Suprapubic skin (tissue), 4 donors: ENCODE measurements at places on chromosomes 16 and 17. TPM values are rescaled to one million over a fixed set of nuclear protein-coding genes. Genes with fewer than 3 reads are reported as not detected.

GRCh38 chr16:1688807-1689560 is 10.9 kb downstream of the JPT2 start:
- DNase-seq, result no peak

GRCh38 chr16:19659554-19659953 is 58.5 kb downstream of the KNOP1 start:
- no peak for DNase-seq

DNA sequence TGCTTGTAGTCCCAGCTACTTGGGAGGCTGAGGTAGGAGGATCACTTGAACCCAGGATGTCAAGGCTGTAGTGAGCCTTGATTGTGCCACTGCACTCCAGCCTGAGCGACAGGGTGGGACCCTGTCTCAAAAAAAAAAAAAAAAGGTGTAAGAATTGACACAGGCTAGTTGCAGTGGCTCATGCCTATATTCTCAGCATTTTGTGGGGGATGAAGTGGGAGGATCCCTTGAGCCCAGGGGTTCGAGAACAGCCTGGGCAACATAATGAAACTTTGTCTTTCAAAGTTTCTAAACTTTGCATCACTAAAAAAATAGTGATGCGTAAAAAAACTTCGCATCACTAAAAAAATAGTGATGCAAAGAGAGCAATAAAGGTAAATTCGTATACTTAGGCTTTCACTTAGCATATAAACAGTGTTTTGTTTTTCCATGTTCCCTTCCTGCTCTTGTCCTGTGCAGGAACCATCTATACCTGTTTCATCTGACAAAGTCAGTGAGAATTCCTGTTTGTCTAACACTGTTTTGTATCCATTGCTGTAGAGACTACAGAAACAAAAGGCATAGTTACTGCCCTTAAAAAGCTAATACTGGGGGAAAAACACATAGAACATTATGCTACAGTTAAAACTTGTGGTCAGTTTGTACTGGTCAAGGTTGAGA is 32.1 kb downstream of the CTCF start:
- DNase-seq, result no peak

DNA sequence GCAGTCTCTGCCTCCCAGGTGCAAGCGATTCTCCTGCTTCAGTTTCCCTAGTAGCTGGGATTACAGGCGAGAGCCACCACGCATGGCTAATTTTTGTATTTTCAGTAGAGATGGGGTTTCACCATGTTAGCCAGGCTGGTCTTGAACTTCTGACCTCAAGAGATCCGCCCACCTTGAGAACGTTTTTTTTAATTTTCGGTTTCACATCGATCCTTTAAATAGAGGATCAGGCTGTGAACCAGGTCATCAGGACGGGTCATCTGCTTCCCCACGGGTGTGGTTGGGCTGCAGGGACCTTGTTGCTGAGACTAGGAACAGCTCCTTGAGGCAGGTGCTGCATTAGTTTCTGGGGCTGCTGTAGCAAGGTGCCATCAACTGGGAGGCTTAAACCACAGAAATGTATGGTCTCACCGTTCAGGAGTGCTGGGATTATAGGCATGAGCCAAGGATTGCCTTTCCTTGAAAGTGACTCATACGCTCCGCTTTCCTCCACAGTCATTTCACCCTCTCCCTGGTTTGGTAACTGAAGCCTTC is 7.9 kb upstream of the NAGPA start:
- DNase-seq, result no peak

- DNase-seq, result no peak
These were observed 147.1 kb downstream of the TANC2 start for GRCh38 chr17:63113167-63113566.

DNA sequence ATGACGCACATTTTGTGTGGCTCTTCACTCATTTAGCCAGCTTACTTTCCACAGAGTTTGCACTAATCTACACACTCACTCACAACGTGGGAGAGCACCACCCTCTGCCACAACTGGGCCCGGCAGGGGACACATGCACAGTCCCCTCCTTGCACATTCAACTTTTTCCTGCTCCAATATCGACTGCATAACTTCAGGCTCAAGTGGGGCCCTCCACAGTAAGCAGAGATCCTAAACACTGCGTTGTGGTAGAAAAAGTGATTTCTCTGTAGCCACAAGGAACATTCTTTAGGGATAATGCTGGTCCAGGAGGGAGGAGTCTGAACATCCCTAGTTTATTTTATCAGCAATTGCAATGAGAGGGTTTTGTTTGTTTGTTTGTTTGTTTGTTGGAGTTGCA is 40.0 kb downstream of the MRPS23 start:
- no peak for DNase-seq

DNA sequence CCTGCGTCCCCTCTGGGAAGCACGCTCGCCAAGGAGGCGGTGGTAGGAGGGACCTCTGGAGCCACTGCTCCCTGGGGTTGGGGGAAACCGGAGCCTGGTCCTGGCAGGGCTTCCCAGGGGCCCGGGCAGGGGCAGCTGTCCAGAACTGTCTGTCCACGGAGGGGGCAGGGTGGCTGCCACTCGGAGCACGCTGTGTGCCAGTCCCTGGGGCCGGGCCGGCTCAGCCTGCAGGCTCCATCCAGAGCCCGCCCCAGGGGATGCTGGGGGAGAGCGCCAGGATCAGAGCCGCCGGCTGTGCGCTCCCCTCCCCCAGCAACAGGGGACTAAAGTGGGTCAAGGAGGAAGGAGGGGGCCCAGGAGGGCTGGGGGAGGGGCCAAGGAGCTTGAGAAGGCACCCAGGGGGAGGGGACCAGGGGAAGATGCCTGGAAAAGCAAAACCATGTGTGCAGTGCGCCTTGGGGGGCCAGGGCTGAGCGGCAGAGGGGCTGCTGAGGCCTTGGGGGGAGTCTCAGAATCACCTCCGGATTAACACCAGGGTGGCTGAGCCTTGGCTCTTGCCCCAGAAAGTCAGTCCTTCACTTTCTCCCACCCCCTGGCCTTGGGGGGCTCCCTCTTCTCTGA is 21.3 kb downstream of the ZNF423 start:
- DNase-seq, result no peak

- no peak for DNase-seq
These were observed 581 bp downstream of the PRKCA start for GRCh38 chr17:66302761-66303626.

DNA sequence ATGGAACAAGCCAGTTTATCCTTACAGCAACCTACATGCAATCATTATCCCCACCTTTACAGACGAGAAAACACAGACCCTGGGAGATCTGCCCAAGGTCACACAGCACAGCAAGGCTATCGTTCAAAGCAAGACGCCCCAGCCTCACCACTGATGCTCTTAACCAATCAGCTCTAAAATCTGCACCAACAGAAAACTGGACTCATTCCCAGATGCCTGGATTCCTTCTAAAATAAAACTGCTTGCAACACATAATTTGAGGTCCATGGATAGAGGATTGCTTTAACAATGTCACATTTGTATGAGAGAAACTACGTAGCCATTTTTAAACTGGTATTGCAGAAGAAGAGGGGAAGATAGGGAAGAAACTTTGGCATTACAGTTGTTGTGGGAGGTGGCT is 6.8 kb downstream of the COTL1 start:
- no peak for DNase-seq

DNA sequence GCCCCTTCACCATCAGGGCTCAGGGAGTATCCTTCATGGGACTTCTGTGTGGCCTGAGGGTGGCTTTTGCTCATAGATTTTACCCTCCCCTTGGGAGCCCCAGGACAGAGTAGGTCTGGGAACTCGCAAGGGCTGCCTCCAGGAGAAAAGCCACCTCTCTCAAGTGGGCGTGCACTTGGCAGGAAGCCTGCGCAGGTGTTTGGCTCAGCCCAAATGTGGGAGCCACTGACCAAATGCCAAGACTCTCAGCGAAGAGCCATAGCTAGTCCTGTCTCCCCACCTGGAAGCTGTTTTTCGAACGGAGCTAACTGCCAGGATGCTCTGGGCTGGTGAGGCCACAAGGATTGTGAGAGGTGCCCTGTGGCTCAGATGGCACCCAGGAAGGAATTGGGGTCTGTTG is 2.0 kb upstream of the HSD17B2 start:
- no peak for DNase-seq

GRCh38 chr16:11370084-11370931 is 25.0 kb downstream of the RMI2 start:
- no peak for DNase-seq

GRCh38 chr16:58464047-58464915 is 35.7 kb upstream of the NDRG4 start:
- DNase-seq, result no peak

DNA sequence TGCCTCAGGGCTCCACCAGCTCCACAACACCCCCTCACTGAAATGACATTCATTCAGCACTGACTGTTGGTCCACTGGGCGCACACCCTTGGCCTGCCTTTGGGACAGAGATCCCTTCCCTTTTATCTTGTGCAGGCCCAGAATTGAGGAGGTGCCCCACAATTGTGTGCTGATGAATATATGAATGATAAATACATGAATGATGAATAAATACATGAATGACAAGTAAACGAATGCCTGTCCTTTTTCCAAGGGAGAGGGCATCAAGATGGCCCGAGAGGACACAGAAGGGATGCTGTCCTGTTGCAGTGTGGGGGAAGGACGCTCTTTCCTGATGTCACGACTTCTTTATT is 5.7 kb downstream of the CCR7 start:
- DNase-seq, result no peak

DNA sequence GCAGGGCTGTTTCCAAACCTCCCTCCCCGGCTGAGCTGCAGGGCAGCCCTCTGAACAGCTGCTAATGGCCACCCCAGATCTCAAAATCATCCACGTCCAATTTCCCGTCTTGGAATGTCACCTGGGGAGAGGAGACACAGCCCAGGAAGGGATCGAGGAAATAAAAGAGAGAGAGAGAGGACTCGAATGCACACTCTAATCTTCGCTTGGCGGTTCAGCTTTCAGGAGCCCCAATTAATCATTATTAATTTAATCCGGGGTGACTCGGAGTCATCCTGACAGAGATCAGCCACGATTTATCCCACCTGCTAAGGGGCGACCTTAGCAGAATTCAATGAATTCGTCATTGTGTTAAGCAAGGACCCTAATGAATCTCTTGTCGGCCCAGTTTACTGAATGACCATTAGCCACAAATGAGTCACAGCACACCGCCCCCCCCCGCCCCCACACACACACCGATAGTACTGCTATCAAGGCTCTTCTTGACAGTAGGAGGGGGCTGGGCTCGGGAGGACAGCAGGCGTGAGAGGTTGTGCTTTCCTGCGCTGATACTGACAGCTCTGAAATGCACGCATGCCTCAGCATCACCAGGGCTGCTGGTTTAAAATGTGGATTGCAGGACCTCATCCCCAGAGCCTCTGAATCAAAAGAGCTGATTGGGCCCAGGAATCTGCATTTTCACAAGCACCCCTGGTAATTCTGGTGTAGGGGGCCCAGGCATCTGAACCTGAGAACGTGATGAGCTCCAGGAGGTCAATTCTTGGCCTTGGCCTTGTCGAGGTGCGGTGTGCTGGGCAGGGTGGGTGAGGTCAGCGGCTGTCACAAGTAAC is 190.0 kb upstream of the CIBAR2 start:
- DNase-seq, result no peak

DNA sequence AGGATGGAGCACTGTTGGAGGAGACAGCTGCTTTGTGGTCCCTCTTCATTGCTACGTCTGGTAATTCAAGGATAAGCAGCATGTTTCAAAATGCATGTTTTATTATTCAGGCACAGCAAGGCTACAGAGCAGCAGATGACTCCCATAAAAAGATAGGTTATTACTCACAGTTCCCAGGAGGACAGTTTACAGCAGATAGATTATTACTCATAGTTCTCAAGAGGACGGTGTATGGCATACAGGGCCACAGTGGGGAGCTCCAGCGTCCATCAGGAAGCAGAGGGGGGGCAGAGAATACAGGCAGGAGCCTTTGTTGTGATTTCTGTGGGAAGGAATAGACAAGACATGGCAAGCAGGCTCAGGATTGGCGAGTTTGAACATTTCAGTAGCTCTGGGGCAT is 72.9 kb downstream of the DNAH9 start:
- no peak for DNase-seq

GRCh38 chr16:2719328-2720063 is 528 bp downstream of the PRSS27 start:
- no peak for DNase-seq

GRCh38 chr16:56777001-56777400 is 47.1 kb downstream of the NUP93 start:
- no peak for DNase-seq

- no peak for DNase-seq
These were observed 419 bp downstream of the RAB37 start for GRCh38 chr17:74737299-74738050.

DNA sequence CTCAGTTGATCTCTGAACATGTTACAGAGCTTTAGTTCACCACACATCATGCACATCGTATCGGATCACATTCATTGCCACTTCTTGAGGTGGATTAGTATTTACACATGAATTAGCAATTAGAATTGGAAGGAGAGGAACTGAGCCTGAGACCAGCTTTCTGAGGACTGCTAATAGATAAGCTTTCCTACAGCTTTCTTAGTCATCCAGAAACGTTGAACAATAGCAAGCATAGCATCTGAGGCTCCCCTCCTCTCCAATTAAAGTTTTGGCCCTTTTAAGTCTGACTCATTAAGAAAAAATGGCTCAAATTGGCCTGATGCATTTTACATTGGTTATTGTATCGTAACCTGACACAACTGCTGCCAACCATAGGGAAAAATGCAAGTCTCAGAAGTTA is 1130.4 kb downstream of the CDH8 start:
- DNase-seq, result no peak

The PRAC1 gene
- total RNA-seq, result not detected

The BRIP1 gene
- total RNA-seq, result 0.89 TPM

The RCVRN gene
- 0.42 TPM for total RNA-seq

The AGRP gene
- not detected for total RNA-seq

The ERCC4 gene
- total RNA-seq, result 5.7 TPM

The ABCC12 gene
- not detected for total RNA-seq

The RUNDC3A gene
- 15.2 TPM for total RNA-seq

The SLC13A2 gene
- 9.7 TPM for total RNA-seq

The CCL4 gene
- not detected for total RNA-seq

The MYH13 gene
- not detected for total RNA-seq
